NCI-H1092 (cell line): ENCODE measurements at places on chromosomes 7 and 10.

GRCh38 chr10:8052341-8052955 is 2.0 kb upstream of the GATA3 start:
- DNase-seq: no peak

DNA sequence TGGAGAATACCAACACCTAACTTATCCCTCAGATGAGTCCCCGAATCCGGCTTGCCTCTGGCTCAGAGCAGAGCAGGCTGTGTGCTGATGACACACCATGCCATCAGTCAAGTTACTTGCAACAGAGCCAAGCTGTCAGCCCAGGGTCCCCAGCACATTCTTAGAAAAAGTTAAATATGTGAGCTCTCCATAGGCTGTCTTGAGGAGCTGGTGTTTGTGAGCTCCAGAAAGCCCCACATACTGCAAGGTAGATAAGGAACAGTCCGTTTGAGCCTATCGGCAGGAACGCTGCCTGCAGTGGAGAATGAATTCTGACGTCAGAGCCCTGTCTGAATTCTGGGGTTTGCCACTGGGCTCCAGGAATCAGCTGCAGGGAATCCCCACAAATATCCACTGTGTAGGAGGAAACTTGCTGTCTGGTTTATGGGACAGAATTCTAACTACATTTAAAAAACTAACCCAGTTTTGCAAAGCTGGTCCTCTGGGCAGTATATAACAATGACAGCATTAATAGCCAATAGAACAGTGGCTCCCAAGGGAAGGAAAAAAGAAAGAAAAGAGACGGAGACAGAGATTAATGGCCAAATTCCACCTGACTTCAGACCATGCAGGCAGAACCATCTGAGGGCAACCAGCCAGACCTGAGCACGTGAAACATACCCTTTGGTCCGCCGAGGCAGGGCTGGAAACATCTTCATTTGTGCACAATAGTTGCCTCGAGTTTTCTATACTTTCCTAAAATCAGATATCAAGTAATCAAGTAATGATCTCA is 3.6 kb downstream of the SFXN4 start:
- no peak for DNase-seq

GRCh38 chr10:31081937-31082840 is 50.5 kb upstream of the ZNF438 start:
- no peak for DNase-seq

GRCh38 chr10:124153023-124153826 is 59.8 kb upstream of the CHST15 start:
- DNase-seq: no peak

- no peak for DNase-seq
These were observed 202.0 kb upstream of the SEMA3C start for GRCh38 chr7:81120803-81121202.

DNA sequence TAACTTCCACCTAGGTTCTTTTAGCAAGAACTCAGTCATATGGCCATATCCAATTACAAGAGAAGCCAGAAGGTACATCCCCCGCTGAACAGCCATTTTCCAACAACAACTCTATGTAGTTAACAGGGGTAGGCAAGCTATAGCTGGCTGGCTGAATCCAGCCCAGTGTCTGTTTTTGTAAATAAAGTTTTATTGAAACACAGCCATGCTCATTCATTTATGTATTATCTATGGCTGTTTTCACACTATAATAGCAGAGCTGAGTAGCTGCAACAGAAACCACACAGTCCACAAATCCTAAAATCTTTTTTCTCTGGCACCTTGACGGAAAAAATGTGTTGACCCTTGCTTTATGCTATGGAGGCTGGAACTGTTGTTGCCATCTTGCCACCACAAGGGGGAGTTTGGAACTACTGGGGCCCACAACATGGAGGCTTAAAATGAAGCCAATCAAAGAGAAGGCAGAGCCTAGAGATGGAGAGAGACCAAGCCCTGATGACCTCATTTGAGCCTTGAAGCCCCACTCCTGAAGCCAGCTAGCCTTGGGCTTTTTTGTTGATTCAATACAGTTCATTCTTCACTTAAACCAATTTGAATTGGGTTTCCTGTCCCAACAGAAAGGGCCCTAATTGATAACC is 33.3 kb upstream of the XPNPEP1 start:
- no peak for DNase-seq

- DNase-seq: no peak
These were observed 386.4 kb downstream of the SUGCT start for GRCh38 chr7:40520986-40521738.

- DNase-seq: no peak
These were observed 17.9 kb upstream of the HMX3 start for GRCh38 chr10:123117644-123118417.

- no peak for DNase-seq
These were observed 2.5 kb downstream of the VSTM2A start for GRCh38 chr7:54544527-54545240.

GRCh38 chr10:5910323-5911100 is 20.5 kb downstream of the FBH1 start:
- DNase-seq: no peak

DNA sequence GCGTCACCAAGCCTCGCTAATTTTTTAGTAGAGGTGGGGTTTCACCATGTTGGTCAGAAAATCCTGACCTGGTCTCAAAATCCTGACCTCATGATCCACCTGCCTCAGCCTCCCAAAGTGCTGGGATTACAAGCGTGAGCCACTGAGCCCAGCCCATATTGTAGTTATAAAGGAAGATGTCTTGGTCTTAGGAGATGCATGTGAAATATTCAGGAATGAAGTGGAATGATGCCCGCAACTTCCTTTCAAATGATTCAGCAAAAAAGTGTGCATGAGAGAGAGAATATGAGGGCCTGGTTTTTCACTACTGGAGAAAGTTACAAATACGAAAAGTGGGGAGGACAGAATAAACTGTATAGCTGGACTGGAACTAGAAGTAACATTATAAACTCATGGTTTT is 15.9 kb downstream of the TMEM209 start:
- no peak for DNase-seq

GRCh38 chr10:93639791-93640190 is 27.5 kb downstream of the PDE6C start:
- DNase-seq: no peak

DNA sequence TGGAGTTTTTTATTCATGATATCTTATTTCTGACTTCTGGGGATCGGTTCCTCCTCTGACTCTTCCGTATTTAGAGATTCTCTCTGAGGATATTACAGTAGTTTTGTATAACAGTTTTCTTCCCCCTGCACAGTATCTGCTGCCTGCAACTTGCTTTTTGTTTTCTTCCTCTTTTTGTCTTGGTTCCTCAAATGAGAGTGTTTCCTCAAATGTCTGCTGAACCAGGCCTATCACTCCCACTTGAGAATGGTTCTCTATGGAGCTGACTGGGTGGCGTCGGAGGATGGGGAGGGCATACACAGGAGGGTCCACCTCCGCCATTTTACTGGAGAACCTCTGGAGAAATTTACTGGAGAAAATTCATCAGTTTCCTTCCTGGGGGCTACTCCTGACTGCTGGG is 27.7 kb downstream of the ARHGAP22 start:
- DNase-seq: no peak

DNA sequence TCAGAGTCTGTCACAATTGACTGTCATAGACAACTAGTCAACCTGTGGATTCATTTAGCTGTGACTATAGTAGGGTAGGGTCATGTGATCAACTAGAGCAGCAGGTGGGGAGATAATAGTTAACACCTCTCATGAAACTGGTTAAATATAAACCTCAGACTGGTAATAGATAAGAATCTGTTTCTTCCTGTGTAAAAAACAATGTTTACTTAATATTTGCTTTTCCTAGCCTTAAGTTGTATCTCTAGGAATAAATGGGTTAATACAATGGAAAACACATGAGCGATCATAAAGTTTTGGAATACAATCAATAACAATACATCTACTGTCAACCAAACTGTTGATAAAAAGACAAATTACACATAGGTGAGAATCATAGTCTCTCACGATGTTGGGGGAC is 43.4 kb upstream of the ITGB8 start:
- DNase-seq: no peak

- no peak for DNase-seq
These were observed 536.6 kb downstream of the HTR7 start for GRCh38 chr10:90321132-90321816.

GRCh38 chr7:1979591-1980560 is 252.9 kb downstream of the MAD1L1 start:
- DNase-seq: no peak

- no peak for DNase-seq
These were observed 209.5 kb downstream of the HERPUD2 start for GRCh38 chr7:35485436-35485835.

DNA sequence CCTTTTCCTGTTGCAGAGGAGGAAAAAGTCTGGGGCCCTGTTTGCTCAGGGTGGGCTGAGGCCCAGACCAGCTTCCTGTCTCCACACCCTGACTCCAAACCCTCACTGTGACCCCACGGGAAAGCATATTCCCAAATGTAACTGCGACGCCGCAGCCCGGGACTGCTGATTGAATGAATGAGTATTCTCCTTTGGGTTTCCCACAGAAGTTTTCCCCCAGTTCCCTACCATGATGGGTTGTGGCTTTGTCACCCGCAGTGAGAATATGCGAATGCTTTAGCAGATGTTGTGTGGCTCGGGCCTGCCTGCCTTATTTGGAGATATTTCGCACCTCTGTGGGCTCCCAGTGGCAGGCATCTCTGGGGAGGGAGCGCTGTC is 50.6 kb downstream of the MGMT start:
- DNase-seq: no peak

DNA sequence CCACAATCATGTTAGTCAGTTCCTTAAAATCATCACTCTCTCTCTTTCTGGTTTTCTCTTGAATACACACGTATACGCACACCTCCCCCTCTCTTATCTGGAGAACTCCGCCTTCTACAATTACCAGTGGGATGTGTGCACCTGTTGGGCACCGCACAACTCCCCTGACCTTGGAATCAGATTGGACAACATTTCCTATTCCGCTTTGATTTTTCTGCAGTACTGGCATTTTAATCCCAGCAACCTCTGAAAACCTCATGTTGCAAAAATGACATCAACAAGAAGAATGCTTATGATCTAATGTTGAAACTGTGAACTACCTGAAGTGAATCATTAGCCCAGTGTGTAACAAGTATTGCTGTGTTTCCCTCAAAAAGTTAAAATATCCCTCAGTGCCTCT is 109.6 kb downstream of the KIAA1217 start:
- DNase-seq: no peak

DNA sequence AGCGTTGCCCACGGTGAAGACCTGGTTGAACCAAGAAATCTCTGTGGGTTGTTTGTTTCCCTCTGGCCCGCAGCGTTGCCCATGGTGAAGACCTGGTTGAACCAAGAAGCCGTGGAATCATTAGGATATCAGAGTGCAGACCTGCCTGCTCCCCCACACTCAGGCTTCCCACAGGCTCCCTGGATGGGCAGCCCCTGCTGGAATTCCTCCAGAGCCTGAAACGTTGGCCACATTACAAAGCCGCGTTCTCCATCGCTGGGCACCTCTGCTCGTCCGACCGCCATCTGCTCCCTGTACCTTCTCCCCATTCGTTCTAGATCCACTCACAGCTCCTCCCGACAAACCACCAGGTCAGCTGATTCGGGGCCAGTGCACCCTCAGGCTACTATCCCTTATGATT is 266.9 kb upstream of the SHH start:
- no peak for DNase-seq

DNA sequence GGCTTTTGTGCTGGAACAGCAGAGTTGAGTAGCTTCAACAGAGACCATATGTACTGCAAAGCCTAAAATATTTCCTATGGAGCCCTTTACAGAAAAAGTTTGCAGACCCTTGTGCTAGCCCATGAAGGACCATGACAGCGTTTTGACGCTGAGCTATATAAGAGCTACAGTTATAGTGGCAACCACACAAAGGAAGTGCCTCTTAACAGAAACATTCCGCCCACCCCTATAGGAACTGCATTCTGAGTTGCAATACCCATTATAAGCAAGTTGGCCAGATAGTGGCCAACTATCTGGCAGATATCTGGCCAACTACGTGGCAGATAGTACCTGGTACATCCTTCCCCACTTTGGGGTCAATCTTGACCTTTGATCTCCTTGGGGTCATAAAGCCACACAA is 47.5 kb upstream of the DMBT1 start:
- DNase-seq: no peak

DNA sequence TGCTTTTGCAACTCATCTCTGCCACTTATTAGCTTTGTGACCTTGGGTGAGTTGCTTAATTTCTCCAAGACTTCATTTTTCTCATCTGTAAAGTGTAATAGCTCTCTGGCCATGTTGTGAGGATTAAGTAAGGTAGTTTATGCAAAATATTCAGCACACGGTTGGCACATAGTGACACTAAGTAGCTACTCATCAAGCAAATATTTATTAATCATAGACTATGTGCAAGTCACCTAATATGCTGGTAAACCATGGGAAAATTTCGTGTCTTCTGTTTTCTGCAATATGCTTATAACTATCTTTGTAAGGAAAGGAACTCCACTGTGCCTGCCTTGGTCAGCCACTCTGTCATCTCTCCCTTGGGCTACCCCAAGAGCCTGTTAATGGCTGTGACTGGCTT is 50.3 kb upstream of the EGR2 start:
- DNase-seq: no peak

- no peak for DNase-seq
These were observed 97.8 kb upstream of the CAV2 start for GRCh38 chr7:116401711-116402110.

GRCh38 chr10:11243425-11244222 is 226.0 kb downstream of the CELF2 start:
- DNase-seq: no peak

GRCh38 chr10:47217113-47217512 is 82.9 kb upstream of the GDF10 start:
- no peak for DNase-seq

DNA sequence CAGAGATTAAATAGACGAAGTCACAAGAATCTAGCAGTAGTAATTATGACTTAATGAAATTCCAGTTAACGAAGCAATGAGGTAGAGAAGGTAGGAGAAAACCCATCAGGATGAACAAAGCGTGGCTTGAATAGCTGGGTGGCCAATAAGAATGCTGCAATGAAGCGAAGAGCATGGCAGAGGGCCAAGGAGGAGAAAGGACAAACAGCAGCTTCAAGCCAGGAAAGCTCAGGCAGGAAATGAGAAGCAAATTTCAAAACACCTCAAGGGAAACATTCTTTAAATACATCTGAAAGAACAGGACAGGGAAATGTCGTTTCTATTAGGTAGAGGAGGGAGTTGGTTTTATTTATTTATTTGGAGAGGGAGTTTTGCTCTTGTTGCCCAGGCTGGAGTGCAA is 122.5 kb downstream of the KIAA1217 start:
- DNase-seq: no peak

- DNase-seq: no peak
These were observed 9.9 kb downstream of the LRRC4 start for GRCh38 chr7:128021366-128021765.

DNA sequence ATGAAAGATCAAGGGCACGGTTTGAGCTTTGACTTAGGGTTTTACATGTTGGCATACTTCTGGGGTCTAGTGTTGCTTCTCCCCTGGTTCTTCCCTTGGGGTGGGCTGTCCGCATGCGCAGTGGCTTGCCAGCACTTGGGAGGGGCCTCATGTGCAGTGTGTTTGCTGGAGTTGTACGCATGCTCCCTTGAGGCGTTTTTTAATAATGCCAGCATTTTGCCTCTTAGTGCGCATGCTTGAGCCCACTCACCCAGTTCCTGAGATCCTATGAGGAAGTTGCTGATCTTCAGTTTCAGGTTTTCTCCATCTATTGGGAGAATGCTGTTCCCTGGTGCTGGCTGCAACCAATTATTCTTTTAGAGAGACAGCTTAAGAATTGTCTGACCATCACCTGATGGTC is 113.4 kb upstream of the GPR141 start:
- no peak for DNase-seq

GRCh38 chr10:70494966-70495365 is 16.4 kb downstream of the PALD1 start:
- no peak for DNase-seq

GRCh38 chr10:15797346-15797745 is 63.0 kb downstream of the MINDY3 start:
- DNase-seq: no peak

GRCh38 chr7:33766405-33766804 is 138.9 kb upstream of the BMPER start:
- DNase-seq: no peak
